Activated CD8-positive, alpha-beta memory T cell treated with anti-CD3 and anti-CD28 coated beads for 4 hours (primary cell): ENCODE measurements at places on chromosomes 6 and 20.

DNA sequence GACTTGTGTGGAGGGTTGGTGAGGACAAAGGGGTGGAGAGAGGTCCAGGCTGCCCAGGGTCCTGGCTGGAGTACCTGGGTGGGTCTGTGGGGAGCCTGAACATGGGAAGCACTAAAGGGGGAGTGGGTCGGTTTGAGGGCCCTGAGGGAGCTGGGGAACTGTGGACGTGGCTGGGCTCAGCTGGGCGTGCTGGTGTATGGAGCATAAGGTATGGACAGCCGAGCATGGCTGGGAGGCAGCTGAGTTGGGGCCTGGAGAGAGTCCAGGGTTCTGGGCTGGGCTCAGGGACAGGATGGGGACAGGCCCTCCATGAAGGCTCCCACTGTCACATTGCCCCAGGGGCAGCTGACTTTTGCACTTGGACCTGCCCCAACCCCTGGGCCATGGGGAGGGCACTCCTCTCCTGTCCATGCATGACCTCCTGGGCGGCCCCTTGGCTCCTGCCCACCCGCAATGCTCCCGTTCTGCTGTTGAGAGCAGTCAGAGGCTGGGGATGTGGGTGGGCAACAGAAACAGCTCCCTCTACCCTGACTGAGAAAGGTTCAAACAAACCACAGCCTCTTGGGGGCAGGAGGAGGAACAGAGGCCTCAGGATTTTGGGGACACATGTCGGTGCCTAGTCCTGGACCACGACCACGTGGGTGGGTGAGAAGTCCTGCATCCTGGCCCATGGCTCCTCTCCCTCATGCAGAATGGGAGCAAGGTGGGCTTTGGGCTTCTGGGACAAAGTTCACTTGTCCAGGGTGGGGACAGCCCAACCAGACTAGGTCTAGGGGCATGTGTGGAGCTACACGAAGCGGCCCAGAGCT, 4.5 kb downstream of the C20orf204 start:
- DNase-seq, result no peak

DNA sequence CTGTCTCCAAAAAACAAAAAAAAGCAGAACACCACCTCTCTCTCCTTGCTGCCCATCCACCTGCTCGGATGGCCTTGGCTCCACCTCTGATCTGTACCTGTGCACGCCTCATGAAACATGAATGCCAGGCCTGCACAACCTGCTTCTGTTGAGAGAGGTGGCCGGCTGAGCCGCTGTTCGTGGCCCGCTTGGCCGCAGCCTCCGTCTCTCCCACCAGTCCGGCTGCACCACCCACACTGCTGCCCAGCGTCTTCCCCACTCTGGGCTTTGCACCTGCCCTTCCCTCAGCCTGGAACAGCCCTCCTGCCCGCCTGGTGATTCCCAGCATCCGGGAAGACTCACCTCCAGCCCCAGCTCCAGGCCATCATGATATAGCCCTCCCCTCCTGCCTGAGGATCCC, 12.2 kb upstream of the ZBTB46 start:
- no peak for DNase-seq

DNA sequence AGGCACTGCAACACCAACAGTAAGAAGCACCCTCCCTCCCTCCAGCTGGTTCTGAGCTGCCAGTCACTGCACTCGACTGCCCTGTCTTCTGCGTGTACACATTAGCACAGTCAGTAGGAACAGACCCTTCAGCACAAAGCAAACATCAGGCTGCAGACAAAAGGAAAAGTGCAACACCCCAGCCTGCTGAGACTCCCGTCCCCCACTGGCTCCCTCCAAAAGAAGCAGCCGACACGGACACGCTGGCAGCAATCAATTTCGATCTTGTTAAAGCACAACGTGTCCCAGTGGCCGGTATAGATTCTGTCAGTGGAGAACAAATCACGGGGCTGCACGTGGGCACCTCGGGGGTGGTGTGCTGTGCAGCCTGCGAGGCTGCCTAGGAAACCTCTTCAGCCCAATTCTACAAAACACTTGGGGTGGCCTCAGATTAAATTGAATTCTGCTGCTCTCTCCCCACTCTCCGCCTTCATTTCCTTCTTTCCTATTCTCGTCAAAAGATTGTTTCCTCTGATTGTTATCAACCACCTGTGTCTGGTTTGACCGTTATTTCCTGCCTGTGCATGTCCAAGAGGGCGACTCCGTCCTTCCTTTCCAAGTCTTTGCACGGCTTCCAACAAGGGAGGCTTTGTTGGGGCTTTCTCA, 38.7 kb downstream of the TRAF3IP2 start:
- no peak for DNase-seq

DNA sequence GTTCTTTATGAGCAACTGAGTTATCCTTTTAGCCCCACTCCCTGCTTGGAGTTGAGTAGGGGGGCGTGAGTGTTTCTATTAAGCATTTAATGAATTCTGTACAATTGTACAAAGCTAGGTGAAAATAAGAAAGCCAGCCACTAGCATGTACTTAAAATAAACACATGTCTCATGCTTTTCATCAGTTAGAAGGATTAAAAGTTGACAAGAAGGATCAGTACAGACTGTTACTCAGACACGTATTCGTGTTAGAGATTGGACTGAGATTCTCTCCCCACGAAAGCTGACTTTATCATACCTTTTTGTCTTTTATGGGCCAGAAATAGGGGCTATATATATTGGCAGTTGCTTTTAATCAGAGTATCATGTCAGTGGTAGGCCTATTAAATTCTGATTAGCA, 1.7 kb downstream of the HSF2 start:
- no peak for DNase-seq

DNA sequence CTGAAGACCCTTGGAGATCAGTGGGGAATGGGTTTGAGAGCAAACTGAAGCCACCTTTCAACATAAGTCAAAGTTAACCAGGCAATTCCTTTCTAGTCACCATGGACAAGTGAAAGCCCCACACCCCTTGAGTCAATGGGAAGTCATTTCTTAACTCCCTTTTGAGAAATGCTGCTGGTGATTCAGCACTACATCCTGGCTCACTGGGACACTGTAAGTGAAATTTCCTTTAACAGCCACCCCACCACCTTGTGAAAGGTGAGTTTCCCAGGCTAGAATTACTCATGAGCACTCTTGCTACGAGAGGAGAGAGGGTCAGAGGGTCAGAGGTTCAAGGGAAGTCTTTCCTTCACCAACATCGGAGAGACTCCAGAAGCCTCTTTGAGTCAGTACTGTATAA, 93.3 kb upstream of the MARCKS start:
- DNase-seq, result no peak

GRCh38 chr20:17849901-17850683, 118.5 kb downstream of the SNX5 start:
- no peak for DNase-seq
